ENCODE measurements at places on chromosomes 12 and 14.

DNA sequence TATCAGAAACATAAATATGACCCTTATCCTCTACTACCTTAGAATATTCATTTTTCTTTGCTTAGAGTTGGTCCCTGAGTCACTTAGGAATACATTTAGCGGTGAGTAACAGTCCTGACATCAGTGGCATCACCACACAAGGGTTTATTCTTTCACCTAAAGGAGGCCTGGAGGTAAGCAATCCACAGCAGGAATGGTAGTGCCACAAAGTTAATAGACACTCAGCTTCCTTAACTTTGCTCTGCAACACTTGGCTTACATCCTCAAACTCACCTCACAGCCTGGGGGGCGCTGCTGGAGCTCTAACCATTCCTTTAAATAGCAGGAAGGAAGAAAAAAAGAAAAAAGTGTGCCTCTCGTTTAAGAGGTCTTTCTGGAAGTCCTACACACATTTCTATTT lies 29.1 kb downstream of the BBOF1 start:
- no peak for DNase-seq

DNA sequence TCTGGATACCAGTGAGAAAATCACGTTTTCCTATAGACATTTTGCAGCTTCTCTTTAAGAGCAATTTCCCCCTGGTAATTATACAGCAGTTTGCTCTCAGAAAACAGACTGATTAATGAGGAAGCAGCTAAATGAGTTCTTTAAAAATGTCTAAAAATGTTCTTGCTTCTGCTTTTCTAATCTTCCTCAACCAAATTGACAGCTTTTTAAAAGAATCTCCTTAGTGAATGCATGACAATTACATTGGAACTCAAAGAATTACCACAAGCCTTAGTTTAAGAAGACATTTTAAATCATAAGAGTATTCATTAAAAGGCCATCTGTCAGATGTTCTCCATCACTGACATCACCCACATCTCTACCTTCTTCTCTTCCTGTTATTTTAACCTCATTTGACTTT lies 135.8 kb upstream of the PLXNC1 start:
- DNase-seq = no peak

DNA sequence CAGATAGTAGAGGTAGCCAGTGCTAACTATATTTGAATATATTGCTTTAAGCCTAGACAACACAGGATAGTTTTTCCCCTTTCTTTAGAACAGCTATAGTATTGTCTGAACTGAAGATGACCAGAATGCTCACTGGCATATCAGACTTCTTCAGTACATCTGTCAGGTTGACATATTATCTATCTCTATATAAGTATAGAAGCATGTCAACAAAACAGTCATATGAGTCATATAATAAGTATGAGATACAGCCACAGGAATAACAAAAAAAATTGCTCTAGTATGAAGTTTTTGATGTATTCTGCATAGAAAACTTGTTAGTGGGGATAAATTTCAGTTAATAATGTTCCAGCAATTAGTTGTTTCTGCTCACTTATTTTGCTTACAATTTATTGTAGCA lies 767.7 kb downstream of the LRFN5 start:
- DNase-seq = no peak

DNA sequence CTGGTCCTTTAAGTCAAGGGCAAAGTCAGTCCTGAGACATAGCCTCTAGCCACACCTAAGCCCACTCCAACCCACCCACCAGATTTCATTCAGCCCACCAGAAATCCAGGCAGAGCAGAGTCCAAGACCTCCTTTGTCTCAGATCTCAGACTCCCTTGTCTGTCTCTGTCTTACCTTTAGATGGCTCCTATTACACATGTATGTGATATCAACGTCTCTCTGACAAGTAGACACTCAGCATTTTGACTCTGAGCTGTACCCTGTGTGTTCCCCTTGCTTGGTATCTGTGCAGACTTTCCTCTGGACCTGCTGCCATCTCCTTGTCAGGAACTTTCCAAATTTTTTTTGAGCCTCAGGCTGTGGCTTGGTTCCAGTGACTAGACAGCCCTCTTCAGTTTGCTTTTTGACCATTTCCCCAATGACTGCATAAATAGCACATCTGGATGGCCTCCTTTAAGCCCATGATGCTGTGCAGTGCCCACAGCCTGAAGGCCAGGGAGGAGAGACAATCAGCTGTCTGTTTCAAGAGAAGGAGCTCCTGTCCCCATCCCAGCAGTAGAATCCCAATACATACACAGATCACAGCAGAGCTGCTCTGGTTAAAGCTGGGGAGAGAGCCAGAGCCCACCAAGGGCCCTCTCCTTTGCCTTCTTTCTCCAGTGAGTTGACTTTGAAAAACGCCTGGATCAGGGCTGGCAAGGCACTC lies 7.0 kb downstream of the POU6F1 start:
- no peak for DNase-seq

DNA sequence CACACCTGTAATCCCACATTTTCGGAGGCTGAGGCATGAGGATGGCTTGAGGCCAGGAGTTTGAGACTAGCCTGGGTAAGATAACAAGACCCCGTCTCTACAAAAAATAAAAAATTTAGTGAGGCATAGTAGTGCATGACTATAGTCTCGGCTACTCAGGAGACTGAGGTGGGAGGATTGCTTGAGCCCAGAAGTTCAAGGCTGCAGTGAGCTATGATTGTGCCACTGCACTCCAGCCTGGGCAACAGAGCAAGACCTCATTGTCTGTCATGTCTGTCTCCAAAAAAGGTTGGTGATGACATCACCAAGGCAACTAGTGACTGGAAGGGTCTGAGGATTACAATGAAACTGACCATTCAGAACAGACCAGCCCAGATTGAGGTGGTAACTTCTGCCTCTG lies 83.5 kb upstream of the COCH start:
- no peak for DNase-seq

- DNase-seq = no peak
Measured at GRCh38 chr14:99865408-99865807, 72.2 kb downstream of the EML1 start.

- DNase-seq = no peak
Measured at GRCh38 chr12:114316076-114316475, 89.9 kb downstream of the TBX5 start.

DNA sequence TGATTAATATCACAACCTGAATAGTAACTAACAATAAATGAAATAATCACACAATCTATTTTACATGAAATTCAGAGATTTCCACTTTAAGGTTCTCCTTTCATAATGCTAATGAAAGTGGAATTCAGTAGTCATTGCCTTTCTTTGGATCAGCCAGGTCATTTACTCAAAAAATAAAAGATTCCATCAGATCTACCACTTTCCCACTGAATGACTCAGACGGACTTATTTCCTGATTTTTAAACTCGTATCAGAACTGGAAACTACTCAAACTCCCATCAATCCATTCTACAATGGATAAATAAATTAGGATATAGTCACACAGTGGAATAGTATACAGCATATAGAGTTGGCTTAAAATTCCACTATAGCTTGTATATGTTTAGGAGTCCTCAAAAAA lies 237.1 kb downstream of the MED13L start:
- DNase-seq = no peak

DNA sequence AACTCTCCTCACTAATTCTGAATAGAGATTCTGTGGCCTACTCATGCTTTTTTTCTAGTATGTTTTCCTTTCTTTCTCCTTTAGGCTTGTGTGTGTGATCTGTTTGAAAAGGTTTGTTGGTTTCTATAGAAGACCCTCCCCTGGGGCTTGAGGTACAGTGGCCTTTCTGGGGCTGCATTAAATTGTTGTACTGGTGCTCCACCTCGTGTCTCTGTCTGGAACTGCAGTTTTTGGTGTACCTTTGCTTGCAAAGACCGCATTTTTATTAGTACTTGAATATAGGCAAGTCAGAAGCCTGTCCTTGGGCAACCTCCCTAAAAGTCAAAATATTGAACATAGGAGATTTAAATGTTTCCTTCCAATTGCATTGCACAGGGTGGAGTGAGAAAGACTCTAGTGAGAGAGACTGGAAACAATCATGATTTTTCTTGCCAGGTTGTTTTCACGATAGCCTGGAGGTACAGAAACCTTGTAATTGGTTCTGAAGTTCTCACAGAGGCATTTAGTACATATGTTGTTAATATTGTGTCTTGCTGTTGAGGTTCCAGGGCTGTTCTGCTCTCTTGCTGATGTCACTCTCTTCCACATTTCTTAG lies 39.0 kb downstream of the SLCO1B1 start:
- no peak for DNase-seq

GRCh38 chr12:63905544-63905943 lies 61.0 kb downstream of the SRGAP1 start:
- no peak for DNase-seq

- DNase-seq = no peak
Measured at GRCh38 chr12:23671881-23672280, 277.6 kb downstream of the SOX5 start.

DNA sequence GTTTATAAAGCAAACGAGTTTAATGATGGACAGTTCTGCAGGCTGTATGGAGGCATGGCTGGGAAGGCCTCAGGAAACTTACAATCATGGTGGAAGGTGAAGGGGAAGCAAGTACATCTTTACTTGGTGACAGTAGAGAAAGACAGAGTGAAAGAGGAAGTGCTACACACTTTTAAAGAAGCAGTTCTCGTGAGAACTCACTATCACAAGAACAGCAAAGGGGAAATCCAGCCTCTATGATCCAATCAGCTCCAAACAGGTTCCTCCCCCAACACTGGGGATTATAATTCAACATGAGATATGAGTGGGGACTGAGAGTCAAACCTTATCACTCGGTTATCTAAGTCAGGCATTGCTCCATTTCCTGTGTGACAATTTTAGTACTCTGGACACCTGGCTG lies 189.9 kb upstream of the CNTN1 start:
- DNase-seq = no peak
